ENCODE measurements at places on chromosomes 7 and 10.

DNA sequence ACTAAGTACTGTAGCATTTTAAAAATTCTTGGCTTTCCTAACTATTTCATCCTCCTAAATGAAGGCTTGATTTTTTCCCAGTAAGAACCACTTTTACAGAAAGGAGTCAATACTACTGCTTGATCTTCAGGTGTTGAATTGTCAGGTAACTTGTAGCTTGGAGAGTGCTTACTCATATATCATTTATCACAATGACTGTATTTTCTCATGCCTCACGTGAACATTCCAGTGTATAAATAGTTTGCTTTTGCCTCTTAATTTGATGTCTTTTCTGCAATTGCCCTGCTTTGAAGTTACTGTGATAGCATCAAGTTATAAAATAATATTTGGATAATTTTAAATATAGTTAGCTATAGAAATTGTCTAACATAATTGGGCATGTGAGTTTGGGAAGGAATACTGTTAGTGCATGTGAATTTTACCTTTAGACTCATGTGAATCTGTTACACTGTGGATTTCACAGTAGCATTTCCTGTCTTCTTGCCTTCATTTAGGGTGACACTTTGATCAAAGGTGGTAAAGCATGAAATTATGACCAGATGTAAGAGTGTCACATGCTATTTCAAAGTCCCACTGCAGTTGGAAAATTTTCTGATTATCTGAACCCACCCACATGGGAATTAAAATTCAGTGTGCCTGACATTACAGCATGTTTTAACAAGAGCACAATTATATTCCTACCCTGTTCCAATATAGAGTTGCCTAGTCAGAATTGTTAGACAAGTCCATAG is 962.8 kb downstream of the DNAJB9 start:
- DNase-seq: no peak
- H3K4me3 ChIP-seq: no peak overlapping the region
- H3K36me3 ChIP-seq: no peaks in the 10 kb centered on the region
- H3K4me1 ChIP-seq: no peaks in the 10 kb centered on the region

DNA sequence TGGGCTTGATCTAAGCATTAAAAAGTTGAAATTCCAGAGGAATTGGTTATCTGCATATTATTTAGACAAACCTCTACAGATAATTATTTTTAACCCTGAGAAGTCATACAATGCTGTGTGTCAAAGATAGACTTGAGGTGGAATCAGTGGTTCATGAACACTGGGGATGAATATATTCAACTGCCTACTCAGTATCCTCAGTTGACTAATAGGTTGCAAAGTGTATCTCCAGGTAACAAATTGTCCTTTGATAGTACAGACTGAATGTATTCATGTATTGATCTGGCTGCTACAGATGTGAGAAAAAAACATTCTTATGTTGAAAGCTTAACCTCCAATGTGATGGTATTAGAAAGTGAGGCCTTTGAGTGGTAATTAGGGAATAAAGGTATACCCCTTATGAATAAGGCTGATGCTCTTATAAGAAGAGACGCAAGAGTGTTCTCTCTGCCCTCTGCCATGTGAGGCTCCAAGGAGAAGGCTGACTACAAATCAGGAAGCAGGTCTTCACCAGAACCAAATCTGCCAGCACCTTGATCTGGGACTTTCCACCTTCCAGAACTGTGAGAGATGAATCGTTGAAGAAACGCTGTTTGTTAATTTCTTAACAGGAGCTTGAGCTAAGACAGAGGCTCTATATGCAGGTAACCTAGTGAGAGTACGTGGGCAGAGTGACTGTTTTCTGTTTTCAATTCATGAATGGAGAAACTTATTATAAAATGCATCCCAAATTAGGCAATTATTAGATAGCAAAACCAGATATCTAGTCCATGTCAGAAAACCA is 7.5 kb downstream of the MRPL32 start:
- peaks cover under 1% of the 10 kb centered on the region for H3K4me1 ChIP-seq
- H3K4me3 ChIP-seq: no peak overlapping the region
- no peak overlapping the region for H3K27ac ChIP-seq
- no peaks in the 10 kb centered on the region for H3K27me3 ChIP-seq
- no peak for DNase-seq
- peaks cover 50% of the 10 kb centered on the region for H3K36me3 ChIP-seq

DNA sequence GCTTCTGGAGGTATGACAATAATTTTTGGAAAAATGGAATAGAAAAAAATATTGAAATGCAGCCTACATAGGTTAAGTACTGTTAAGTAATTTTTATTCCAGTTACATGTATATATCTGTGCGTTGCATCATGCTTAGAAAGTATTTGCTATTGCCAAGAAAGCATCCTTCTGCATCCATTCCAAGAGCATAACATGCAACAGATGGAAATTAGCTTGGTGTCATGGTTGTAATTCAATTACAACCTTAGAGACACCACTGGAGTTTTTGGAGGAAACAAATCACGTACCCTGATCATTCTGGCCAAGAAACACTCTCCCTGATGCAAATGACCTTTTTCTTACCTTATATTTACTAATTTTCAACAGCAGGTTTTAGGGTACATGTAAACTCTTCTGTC is 1.7 kb downstream of the AKR1B1 start:
- peaks cover 12% of the 10 kb centered on the region for H3K4me1 ChIP-seq
- DNase-seq: no peak
- peak overlapping the region; percentile 77 for H3K4me3 ChIP-seq
- no peaks in the 10 kb centered on the region for H3K36me3 ChIP-seq
- H3K27me3 ChIP-seq: no peaks in the 10 kb centered on the region
- no peak overlapping the region for H3K27ac ChIP-seq

DNA sequence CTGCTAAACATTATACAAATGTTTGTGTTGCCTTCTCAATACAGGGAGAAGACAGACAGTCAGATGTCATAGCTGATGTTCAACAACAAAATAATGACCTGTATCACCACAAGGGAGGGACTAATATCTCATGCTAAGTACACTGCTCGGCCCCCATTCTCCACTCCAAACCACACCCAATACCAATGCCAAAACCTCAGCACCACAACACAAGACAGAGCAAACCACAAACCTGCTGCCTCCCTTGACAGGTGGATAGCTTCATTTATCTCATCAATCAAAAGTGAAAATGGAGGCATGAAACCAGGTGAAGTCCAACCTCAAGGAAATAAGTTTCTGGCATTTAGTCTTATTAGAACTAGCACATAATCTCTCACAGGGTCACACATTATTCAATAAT is 109.5 kb downstream of the PARD3 start:
- peaks cover 41% of the 10 kb centered on the region for H3K4me1 ChIP-seq
- H3K36me3 ChIP-seq: no peaks in the 10 kb centered on the region
- H3K27ac ChIP-seq: no peak overlapping the region
- no peak overlapping the region for H3K4me3 ChIP-seq
- H3K27me3 ChIP-seq: no peaks in the 10 kb centered on the region

- peaks cover 3% of the 10 kb centered on the region for H3K4me1 ChIP-seq
- H3K27me3 ChIP-seq: no peaks in the 10 kb centered on the region
Measured at GRCh38 chr10:132607961-132608495, 70.4 kb downstream of the INPP5A start.

DNA sequence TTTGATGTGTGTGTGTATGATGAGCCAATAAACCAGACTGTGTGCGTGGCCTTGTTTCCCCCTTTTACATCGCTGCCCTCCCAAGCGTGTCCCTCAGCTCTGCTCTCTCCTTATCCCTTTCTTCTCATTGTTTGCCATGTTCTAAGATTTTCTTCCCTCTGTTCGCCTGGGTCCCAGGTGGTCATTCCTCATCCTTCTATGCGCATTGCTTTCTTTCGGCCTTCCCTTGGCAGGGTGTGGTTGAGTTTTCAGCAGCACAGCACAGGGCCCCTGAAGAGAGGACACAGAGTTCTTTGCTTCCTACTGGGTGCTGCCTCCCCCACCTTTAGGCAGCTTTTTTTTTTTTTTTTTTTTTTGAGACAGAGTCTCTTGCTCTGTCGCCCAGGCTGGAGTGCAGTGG is 23.1 kb downstream of the GBX1 start:
- H3K27ac ChIP-seq: no peak overlapping the region
- H3K4me3 ChIP-seq: no peak overlapping the region
- no peak for DNase-seq

GRCh38 chr7:106768324-106768751 is 96.7 kb upstream of the PIK3CG start:
- H3K27me3 ChIP-seq: no peaks in the 10 kb centered on the region
- H3K4me1 ChIP-seq: no peaks in the 10 kb centered on the region
- no peaks in the 10 kb centered on the region for H3K36me3 ChIP-seq
- H3K4me3 ChIP-seq: no peak overlapping the region
- H3K27ac ChIP-seq: no peak overlapping the region

DNA sequence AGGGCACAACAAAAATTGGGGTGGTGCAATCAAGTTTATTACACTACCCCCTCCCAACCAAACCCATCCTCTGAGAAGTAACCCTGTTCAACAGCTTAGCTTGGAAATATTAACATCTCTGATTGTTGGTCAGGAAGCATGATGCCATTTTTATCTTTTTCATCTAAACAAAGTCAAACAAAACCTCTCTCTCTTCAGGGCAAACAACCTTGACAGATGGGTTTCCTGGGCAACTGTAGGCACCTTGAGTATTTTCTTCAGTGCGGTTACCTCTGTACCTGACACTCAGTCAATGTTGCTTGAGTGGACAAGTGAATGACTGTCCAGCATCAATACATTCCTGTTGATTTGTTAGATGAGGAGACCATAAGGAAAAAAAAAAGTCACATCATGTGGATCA is 183.6 kb downstream of the NRP1 start:
- H3K4me3 ChIP-seq: no peak overlapping the region
- no peak overlapping the region for H3K27ac ChIP-seq
- no peaks in the 10 kb centered on the region for H3K4me1 ChIP-seq
- H3K36me3 ChIP-seq: no peaks in the 10 kb centered on the region
- H3K27me3 ChIP-seq: no peaks in the 10 kb centered on the region

GRCh38 chr10:90579602-90580242 is 278.1 kb downstream of the HTR7 start:
- DNase-seq: no peak
- H3K27me3 ChIP-seq: no peaks in the 10 kb centered on the region
- no peaks in the 10 kb centered on the region for H3K36me3 ChIP-seq
- H3K27ac ChIP-seq: no peak overlapping the region
- no peak overlapping the region for H3K4me3 ChIP-seq

DNA sequence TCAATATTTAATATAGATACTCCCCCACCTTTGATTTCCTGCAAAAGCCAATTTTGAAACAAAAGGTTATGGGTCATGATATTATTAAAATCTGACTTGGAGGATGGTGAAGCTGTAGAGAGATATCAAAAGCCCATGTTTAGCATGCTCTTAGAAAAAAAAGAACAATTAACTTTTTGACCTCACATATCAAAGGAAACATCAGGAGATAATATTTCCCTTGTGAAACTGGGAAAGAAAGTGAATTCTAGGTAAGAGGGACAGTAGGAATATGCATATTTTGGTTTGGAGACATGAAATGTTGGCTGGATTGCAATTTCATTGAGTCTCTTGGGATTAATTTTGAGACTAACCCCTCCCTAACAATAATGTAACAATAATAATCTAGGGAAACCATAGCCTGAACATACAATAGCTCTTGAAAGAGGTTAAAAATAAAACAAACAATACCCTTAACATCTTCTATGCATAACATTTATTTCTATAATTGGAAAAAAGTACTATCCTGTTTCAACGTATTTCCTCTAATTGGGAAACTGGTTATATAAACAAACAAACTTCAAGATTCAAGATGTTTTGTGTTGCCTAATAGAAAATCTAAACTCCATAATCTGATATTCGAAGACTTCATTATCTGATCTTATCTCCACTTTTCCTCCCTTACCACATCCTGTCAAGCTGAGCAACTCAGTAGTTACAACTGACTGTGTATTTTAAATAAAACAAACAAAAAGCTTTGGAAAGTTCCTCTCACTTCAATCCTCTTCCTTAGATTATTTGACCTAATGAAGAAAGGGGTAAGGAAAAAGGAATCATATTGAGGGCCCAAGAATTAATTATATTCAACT is 14.8 kb downstream of the TMEM26 start:
- no peak overlapping the region for H3K27ac ChIP-seq
- no peaks in the 10 kb centered on the region for H3K36me3 ChIP-seq
- H3K4me1 ChIP-seq: no peaks in the 10 kb centered on the region
- no peaks in the 10 kb centered on the region for H3K27me3 ChIP-seq
